ENCODE measurements at places on chromosomes 4 and X. TPM values are rescaled to one million over a fixed set of nuclear protein-coding genes. Genes with fewer than 3 reads are reported as not detected.
A peak's percentile ranks its signal among the peaks of the same experiment; 100 is the strongest.

Gene C4orf54
- total RNA-seq, result under 0.01 TPM

Gene ZDHHC15
- 14.3 TPM for total RNA-seq

Gene GABRE
- 0.82 TPM for total RNA-seq

Gene HPGDS
- 1.2 TPM for total RNA-seq

Gene CRMP1
- total RNA-seq, result 624 TPM

- DNase-seq, result no peak
Observed at GRCh38 chr4:5882947-5883346, 9.9 kb downstream of the CRMP1 start.

DNA sequence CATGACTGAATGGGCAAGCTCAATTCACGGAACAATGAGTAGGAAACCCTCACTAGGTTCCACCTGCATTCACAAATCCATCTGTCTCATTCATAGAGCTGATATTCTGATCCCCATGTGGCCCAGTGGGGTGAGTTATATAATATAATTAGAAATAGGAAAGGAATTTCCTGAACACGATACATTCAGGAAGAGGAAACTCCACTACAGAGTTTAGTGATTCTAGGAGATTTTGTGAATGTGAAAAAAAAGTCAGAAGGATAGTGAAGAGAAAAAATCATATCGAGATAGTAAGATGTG lies 471.2 kb downstream of the GASK1B start:
- DNase-seq, result no peak

GRCh38 chr4:110442309-110442708 lies 33.6 kb upstream of the ENPEP start:
- no peak for DNase-seq

DNA sequence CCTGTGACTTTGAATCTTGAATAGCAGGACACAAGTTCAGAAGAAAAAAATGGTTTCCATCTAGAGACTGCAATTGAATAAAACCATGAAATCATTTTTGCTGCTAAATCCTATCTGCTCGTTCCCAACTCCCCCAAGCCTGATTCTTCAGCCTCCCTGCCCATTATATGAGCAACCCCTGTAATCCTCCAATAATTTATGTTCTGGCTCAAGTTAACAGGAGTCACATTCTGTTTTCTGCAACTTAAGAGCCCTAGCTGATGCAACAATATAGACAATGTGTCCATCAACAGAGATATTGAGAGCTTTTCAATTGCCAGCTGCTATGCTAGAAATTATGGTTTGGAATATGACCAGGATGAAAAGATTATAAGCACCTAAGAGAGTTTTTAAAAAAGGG lies 84.1 kb downstream of the LDB2 start:
- DNase-seq, result no peak

- no peak for DNase-seq
Observed at GRCh38 chrX:9582956-9583355, 118.1 kb downstream of the TBL1X start.

DNA sequence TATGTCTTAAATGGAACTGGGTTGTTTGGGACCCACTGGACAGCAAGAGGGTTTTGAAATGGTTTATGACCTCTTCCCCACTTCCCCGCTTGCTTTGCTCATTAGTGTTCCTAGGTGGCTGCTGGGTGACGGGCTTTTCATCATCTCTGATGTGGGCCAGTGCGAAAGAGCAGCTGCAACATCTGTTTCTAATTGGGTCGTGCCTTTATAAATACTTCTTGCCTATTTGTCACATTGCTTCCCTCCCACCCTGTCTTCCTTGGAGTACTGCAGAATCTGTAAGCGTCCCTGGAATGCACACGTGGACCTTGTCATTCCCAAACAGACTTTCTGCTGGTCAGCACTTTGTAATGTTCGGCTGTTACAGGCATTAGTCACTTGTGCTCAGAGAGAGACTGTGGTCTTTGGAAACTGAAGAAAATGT lies 35.2 kb downstream of the SEPTIN11 start:
- DNase-seq, result no peak

DNA sequence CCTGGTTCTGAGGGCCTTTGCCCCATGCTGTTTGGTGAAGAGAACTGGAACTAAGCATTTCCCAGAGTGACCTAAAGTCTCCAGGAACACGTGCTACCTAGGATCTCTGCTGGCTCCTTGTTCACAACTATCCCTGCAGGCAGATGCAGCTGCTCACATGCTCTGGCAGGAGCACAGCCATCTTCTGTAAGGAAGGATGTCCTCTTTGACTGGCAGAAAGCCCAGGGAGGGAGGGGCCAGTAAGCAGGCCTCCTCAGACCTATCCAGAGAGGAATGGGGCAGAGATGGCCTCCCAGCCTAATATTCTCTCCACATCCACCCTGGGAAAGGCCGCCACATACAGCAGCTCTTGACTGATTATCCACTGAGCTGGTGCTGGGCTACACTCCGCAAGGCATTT lies 142.8 kb upstream of the EOLA2 start:
- DNase-seq, result no peak

GRCh38 chrX:140817943-140818342 lies 108.4 kb downstream of the LINC00632 start:
- DNase-seq, result no peak

- no peak for DNase-seq
Observed at GRCh38 chr4:160276785-160277325, 1174.0 kb downstream of the RAPGEF2 start.

GRCh38 chrX:39840133-39840532 lies 257.6 kb downstream of the BCOR start:
- DNase-seq, result no peak

DNA sequence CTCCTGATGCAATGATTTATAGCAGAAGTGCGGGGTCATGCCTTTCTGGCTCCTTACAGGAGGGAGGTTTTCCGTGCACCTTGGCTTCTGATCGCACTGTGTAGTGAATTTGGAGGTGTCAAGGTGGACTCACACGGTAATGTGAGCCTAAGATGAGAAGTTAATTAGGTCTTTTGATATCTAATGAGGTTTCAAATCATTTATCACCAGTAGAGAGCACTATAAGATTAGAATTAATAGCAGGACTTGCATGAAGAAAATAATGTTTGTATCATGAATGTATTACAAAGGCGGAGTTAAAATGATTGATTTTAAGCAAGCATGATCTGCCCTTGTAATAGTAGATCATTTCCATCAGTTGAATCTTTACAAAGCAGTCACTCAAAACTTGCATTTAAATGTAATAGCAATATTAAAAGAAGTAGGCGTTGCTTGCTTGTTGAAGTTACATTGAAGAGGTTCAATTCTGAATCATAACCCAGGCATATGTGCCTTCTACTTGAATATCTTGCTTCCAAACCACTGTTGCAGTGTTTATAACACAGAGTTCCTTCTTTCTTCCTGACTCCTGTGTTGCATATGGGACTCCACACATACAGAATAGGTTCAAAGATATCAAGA lies 152.1 kb downstream of the FMR1NB start:
- no peak for DNase-seq

DNA sequence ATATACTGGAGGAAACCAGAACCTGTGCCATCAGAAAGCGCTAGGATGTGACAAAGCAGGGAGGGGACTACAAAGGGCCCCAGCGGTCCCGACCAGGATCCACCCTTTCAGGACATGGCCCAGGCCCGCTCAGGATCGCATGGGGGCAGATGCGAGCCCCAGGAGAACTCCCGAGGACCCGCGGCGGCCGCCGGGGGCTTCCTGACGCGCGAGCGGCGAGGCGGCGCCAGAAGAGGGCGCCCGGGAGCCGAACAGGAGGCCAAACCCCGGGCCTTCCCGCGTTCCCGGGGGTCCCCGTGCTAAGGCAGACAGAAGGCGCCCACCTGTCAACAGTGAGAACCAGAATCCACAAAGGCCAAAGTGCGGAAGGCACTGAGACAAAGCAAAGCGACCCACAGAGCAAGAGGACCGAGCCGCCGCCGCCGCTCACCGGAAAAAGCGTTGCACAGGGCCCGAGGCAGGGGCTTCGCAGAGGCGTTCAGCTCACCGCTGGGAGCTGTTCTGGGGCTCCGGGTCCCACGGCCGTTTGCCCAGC lies 7.3 kb upstream of the OPN1LW start:
- peak; percentile 50 for DNase-seq

DNA sequence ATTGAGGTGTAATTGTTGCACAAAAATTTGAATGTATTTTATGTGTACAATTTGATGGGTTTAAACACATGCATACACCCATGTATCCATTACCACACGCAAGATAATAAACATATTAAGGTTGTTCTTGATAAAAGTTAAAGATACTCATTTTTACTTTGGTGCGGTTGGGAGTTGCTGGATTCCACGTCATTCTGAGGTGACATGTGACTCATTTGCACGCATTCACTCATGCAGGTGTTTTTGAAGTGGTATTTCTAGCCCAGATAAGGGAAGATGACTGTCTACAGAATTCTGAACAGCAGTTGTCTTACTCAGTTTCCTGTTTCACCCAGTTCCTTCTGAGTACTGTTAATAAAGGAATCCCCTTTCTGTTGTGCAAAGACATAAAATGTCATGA lies 142.0 kb downstream of the RTL3 start:
- DNase-seq, result no peak

- DNase-seq, result no peak
Observed at GRCh38 chr4:134465417-134465816, 263.8 kb upstream of the PABPC4L start.

- no peak for DNase-seq
Observed at GRCh38 chrX:138875472-138875871, 164.0 kb upstream of the FGF13 start.

DNA sequence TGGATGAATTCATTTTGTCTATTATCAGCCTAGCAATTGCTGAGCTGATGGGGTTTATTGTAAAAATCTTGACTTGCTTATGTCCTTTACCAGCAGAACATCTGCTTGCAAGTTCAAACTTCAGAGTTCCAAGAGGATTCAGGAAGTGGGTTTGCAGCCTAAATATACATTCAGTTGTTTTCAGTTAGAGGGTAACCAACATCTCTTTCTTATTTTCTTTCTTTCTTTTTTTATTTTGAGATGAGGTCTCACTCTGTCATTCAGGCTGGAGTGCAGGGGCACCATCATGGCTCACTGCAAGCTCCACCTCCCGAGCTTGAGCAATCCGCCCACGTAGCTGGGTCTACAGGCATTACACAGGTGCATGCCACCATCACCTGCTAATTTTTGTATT lies 31.4 kb upstream of the FHL1 start:
- no peak for DNase-seq
